ENCODE measurements at places on chromosomes 6 and 20.

DNA sequence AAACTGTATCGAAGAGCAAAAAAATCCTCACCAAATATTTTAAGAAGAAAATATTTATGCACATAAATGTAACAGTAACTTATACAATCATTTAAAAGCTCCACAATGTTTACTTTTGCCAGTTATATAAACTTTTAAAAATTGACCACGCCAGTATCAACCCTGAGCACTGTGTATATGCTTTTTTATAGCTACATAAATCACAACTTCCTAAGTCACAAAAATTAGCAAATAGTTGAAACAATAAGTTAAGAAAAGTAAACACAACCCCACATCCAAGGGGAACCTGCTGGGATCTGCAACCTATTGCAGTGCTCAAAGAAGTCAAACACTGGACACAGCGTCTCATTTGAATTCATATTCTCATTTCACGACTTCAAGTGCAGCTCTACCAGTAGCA lies 89.8 kb upstream of the DST start:
- DNase-seq, result no peak

DNA sequence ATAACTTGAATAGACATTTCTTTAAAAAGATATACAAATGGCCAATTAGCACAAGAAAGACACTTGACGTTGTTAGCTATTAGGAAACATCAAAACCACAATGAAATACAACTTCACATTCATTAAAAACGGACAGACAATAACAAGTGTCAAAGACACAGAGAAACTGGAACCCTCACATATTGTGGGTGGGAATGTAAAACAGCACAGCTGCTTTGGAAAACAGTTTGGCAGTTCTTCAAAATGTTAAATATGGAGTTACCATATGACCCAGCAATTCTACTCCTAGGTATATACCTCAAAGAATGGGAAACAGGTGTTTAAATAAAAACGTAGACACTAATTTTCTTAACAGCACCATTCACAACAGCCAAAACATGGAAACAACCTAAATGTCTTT lies 100.5 kb upstream of the SLC22A23 start:
- DNase-seq, result no peak

GRCh38 chr6:73923905-73924485 lies 228.0 kb downstream of the CD109 start:
- DNase-seq, result no peak

GRCh38 chr6:77906070-77906469 lies 253.2 kb downstream of the MEI4 start:
- DNase-seq, result no peak

GRCh38 chr6:33692078-33692759 lies 19.3 kb downstream of the UQCC2 start:
- no peak for DNase-seq

DNA sequence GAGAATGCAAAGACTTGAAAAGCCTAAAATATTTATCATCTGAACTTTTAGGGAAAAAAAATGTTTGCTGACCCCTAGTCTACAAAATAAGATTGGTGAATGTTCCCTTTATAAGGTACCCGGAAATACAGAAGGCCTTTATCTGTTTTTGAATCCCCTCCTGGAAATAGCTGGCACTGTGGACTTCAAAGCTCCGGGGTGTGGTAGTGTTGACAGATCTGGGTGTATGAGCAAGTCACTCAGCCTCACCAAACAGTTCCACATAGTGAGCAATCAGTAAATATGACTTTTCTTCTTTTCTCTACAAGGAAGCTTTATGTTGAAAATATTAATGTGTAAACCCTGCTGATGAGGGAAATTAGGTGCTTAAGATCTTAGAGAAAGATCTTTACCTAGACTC lies 29.2 kb upstream of the HTR1B start:
- peak; percentile 20 for DNase-seq

DNA sequence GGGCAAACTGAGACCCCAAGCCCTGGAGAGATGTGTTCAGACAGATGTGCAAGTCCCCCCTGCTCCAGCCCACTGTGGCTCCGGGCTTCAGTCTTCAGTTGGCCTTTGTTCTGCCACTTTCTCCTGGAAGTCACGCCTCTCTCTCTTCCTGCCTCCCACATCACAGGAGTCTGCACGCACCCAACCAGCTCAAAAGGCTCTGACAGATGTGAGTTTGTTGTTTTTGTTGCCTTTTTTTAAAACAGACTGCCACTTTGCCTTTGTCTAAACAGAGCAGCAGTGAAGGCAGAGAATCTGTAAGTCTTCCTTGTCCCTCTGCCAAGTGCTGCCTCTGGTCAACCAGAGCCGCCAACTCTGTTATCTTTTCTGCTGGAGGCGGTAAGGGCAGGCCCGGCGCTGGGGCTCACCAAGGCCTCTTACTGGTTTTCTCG lies 149.7 kb downstream of the TFAP2C start:
- no peak for DNase-seq

DNA sequence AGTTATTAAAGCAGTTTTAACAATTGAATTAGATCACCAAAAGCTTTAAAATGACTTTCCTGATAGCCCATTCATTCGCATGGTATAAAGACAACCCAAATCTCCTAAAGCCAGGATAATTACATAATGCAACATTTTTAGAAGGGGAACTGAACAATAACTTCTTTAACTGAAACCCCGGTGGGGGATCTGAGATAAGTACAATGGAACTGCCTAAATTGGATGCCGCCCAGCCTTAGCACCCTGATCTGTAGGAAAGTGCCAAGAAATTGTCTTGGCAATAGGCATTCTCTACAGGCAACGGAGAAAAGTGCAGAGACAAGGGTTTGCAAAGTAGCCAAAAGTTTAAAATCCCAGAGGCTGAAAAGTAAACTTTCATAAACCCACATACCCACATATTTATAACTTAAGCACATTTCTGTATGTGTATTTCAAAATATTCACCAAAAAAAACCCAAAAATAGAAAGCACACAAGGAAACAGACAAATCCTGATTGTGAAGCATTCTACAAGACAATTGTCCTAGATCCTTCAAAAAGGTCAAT lies 98.8 kb upstream of the BEND6 start:
- no peak for DNase-seq

DNA sequence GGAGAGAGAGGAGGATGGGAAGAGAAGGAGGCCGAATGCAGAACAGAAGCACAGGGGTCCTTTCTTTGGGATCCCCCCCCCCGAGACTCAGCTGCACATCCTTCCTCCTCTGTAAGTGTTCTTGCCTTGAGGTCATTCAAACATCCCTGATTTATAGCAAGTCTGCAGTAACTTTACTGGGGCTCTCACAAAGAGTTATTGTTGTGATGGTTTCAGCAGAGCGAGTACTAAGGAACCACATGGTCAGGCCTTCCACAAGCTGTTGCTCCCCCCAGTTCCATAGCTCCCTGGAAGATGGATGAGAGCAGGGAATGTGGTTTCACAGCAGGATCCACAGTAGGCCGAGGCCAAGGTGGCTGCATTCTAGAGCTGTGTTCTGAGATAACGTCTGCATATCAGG lies 351.4 kb upstream of the CDH4 start:
- no peak for DNase-seq

DNA sequence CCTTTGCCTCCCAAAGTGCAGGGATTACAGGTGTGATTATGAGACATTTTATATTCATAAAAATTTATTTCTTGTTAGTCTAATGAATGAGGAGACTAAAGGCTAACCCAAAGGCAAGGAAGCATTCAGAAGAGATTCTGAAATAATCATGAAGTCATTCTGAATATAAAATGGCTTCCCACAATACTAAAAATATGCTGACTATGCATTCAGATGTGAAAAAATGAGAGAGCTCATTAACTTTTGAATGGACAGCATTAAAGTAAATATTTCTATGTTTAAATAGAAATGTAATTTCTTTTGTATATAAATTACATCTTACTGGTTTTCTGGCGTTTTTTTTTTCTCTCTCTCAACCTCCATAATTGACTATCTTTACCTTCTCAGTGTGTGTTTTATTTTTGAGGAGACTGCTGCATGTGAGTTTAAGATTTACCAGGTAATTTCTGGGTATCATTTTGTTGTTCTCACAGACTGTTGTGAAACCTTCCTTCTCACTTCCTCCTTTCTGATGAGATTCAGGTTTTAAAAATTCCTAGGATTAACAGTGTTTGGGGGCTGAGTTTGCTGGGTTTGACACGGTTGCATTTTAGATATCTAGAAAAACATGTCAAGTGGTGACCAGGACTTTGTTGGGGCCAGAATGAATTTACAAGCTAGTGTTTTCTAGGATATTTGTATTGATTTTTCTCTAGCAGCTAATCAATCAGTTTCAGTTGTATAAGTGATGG lies 316.6 kb downstream of the CDKAL1 start:
- no peak for DNase-seq

DNA sequence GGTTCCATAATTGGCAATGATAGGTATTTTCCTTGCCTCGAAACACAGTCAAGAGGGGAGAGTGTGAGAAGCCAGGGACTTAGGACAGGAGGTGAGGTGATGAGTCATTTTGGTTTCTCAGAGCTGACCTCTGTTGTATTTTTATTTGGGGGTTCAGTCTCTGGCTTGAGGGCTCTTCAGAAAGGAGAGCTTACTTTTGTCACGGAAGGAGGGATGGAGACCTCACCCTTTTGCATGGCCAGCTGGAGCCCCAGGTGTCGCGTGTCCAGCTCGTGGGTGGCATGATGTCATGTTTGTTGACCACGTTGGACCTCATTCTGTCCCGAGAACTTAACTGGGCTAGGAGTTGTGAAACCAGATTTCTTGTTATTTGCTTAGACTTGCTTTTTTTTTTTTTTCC lies 293.9 kb downstream of the QKI start:
- DNase-seq, result peak; percentile 21

- no peak for DNase-seq
These were observed 66.9 kb upstream of the CEP85L start for GRCh38 chr6:118718297-118718696.

- DNase-seq, result no peak
These were observed 69.1 kb downstream of the GRIK2 start for GRCh38 chr6:101462576-101462975.

GRCh38 chr6:5197084-5197483 lies 63.7 kb downstream of the LYRM4 start:
- DNase-seq, result no peak

- DNase-seq, result peak; percentile 96
These were observed at the start of gene SMIM29 for GRCh38 chr6:34248727-34249468. SMIM29 (minus strand) TSS chr6:34249006; CDS start chr6:34247791, 1,215 bp downstream.

Data from DMS53 (cell line).